ENCODE measurements at places on chromosomes 3 and 15. TPM values are rescaled to one million over a fixed set of nuclear protein-coding genes. Genes with fewer than 3 reads are reported as not detected.

Gene CCDC33
- not detected for total RNA-seq

Gene CPA3
- not detected for total RNA-seq

Gene GABRB3
- total RNA-seq = 0.13 TPM

Gene VWA5B2
- total RNA-seq = 0.28 TPM

Gene NTRK3
- total RNA-seq = not detected

Gene IL12A
- not detected for total RNA-seq

Gene ATP13A5
- total RNA-seq = not detected

Gene RTP4
- total RNA-seq = 2.5 TPM

Gene SLC28A1
- not detected for total RNA-seq

Gene GATA2
- total RNA-seq = 74.6 TPM

Gene TTLL13
- 0.39 TPM for total RNA-seq

Gene EXD1
- 0.15 TPM for total RNA-seq

Gene ADCY5
- 1.4 TPM for total RNA-seq

Gene TGM4
- total RNA-seq = 0.46 TPM

Gene SLC22A14
- total RNA-seq = 0.13 TPM

Gene FEZF2
- not detected for total RNA-seq

Gene PROK2
- not detected for total RNA-seq

Gene MASP1
- not detected for total RNA-seq

Gene PLIN1
- 0.44 TPM for total RNA-seq

Gene TUSC7
- not detected for total RNA-seq

Gene PAQR5
- total RNA-seq = 2.0 TPM

Gene IL17RE
- total RNA-seq = 1.1 TPM

Gene CCNL1
- total RNA-seq = 118 TPM

Gene CNTN3
- total RNA-seq = not detected

Gene TRH
- total RNA-seq = not detected

Gene ATP11B
- total RNA-seq = 108 TPM

Gene XIRP1
- total RNA-seq = not detected

Gene ACOX2
- total RNA-seq = 3.2 TPM

Gene SPTSSB
- total RNA-seq = 3.7 TPM

Gene ITGA11
- total RNA-seq = 0.28 TPM

Gene DOCK3
- 0.21 TPM for total RNA-seq

Gene RBP2
- total RNA-seq = not detected

Gene TFDP2
- total RNA-seq = 66.3 TPM

Gene PGBD4
- total RNA-seq = 2.3 TPM

Gene INSYN1
- 2.6 TPM for total RNA-seq

Gene TKT
- total RNA-seq = 338 TPM

Gene CAMK2N2
- 5.7 TPM for total RNA-seq

Gene SACM1L
- total RNA-seq = 31.6 TPM

Gene SERINC4
- not detected for total RNA-seq

Gene EFCC1
- total RNA-seq = 0.15 TPM

Gene PSTPIP1
- 0.46 TPM for total RNA-seq

Gene SLC24A5
- not detected for total RNA-seq

Gene HES1
- total RNA-seq = 28.5 TPM

Gene GASK1A
- not detected for total RNA-seq

Gene LSAMP
- total RNA-seq = 3.1 TPM

Gene TMCC1
- total RNA-seq = 33.2 TPM

Measured in Panc1 (cell line).